ENCODE measurements at places on chromosomes 5 and 9. TPM values are rescaled to one million over a fixed set of nuclear protein-coding genes. Genes with fewer than 3 reads are reported as not detected.
A peak's percentile ranks its signal among the peaks of the same experiment; 100 is the strongest.

DNA sequence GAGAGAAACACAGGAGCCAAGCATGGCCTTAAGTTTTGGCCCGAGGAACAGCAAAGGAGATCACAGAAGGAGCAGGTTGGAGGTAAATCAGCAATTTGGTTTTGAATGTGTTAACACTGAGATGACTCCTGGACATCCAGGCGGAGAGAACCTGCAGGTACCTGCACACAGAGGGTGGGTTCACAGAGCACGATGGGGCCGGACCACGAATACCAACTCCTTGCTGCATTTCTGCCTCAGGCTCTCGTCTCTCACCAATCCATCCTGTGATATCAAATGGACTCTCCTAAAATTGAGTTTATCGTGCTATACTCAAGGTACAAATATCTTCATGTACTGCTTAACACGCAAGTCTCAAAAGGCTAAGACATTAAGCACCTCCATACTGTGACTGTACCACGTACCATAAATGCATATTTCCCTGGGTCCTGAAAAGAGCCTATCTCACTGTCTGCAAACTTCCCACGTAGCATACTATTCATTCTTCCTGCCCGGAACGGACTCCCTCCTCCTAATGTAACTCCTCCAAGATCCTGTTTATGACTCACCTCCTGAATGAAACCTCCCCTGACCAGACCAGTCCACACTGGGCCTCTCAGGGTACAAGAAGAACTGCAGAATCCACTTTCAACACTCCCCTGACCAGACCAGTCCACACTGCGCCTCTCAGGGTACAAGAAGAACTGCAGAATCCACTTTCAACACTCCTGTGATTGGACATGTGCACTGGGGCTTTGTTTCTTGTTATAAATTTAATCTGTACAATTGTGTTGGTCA is 380.8 kb upstream of the RFX3 start:
- peak; percentile 55 for DNase-seq

GRCh38 chr9:128556926-128557634 is 4.7 kb downstream of the SPTAN1 start:
- no peak for DNase-seq

GRCh38 chr5:67623078-67623477 is 426.5 kb upstream of the CD180 start:
- DNase-seq: no peak

DNA sequence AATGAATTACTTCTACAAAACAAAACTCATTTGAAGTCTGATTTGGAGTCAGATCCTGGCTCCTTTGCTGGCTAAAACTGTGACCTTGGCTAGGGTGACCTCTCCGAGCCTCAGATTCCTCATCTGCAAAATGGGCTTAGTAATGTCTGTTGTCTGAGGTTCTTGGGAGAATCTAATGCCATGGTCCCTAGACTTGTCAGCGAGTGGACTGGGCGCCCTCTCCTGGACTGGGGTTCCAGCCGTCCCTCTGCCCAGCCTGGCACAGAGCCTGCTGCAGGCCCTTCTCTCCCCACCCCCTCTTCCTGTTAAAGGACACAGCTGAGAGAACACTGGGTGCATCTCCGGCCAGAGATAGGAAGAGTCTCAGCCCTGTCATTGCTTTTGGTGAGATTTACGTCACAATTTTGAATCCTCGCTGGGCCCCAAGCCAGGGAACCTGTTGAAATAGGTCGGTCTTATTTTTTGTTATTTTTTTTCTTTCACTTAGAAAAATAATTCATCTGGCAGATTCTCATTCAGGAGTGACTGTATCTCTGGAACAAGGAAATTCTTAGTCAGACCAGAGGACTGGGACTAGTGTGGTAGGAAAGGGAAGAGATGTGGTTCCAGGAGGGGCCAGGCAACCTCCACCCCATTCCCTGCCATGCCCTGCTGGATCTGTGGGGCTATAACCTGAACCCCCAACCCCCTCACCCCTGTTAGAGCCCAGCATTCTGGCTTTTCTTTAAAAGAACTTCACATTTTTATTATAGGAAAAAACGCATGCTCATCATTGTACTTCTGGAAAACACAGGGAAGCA is 48.2 kb upstream of the RPL26L1 start:
- no peak for DNase-seq

- DNase-seq: no peak
These were observed 5.5 kb upstream of the SHB start for GRCh38 chr9:38074441-38074961.

The PROP1 gene
- polyA plus RNA-seq: not detected

The ADAMTS16 gene
- polyA plus RNA-seq: 0.04 TPM

The ERGIC1 gene
- polyA plus RNA-seq: 173 TPM

Data from BJ (cell line).